ENCODE measurements at places on chromosomes 1 and 21. TPM values are rescaled to one million over a fixed set of nuclear protein-coding genes. Genes with fewer than 3 reads are reported as not detected.

GRCh38 chr1:76287917-76288316, 213.4 kb downstream of the ST6GALNAC3 start:
- DNase-seq = no peak

OR2M3 gene
- not detected for total RNA-seq

DNA sequence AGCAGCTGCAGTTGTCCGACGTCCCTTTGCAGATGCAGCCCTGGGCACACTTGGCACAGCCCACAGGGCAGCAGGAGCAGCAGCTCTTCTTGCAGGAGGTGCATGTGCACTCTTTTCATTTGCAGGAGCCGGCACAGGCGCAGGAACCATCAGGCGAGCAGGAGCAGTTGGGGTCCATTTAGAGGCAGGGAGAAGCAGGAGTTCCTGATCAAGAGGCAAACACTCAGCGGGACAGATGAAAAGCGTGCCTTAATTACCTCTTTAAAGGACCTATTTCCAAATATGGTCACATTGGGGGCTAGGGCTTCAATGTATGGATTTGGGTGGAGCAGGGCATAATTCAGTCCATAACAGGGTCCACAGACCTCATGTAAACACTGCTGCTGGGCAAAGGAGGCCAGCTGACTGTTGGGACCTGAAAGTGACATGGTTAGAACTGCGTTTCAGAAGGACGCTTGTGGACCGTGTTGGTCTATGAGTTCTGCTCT, 4.3 kb upstream of the CPLANE2 start:
- no peak for DNase-seq

RXFP4 gene
- total RNA-seq = not detected

ZNF695 gene
- not detected for total RNA-seq
